CD4-positive, alpha-beta T cell treated with Interleukin-21 for 1 hour (primary cell): ENCODE measurements at places on chromosomes 6 and 20.
A peak's percentile ranks its signal among the peaks of the same experiment; 100 is the strongest.

DNA sequence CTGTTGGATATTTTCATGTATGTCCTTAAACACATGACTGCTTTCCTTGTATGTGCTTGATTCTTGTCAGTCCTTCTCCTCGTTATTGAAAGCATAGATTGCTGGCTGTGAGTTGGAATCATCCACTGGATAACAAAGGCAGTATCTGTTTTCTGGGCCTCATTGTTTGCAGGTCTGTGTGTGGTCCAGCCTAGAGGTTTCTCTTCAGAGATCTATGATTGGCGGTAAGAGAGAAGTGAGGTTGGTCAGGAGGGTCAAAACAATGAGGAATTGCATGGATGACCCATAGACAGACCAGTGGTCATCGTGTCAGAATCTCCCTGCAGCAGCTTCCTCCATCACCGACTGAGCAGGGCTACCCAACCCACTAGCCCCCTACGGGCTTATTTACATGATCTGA lies 915.0 kb downstream of the KIF16B start:
- no peak for DNase-seq

- no peak for DNase-seq
Measured at GRCh38 chr6:139920027-139920775, 545.8 kb upstream of the CITED2 start.

- DNase-seq = peak; percentile 81
Measured at GRCh38 chr20:2508631-2509467, at the start of gene ZNF343. TSS of gene ZNF343 (minus strand) at chr20:2508915. CDS start at chr20:2493895, 15,020 bp downstream.

DNA sequence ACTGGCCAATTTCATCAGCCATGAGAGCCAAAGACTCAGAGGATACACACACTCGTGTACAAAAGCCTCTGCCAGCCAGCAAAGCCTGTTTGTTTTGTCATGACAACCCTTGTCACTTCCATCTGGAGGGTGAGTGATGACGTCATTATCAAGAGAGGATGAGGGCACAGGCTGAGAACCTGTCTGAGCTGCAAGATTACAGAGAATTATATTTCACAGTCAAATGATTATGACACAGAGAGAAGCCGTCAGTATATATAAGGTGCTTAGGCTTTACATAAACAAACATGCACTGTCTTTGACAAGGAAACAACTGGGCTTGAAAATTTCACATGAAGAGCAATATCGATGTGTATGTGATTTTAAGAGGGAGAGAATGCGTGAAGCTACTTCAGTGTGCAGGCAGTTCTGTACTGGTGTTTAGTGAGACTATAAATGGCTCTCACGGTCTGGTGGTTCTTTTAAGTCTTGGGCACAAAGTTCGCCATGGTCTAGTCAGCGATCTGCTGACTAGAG lies 36.5 kb upstream of the BCLAF1 start:
- DNase-seq = no peak
